ENCODE measurements at places on chromosomes 6 and 20. TPM values are rescaled to one million over a fixed set of nuclear protein-coding genes. Genes with fewer than 3 reads are reported as not detected.

DNA sequence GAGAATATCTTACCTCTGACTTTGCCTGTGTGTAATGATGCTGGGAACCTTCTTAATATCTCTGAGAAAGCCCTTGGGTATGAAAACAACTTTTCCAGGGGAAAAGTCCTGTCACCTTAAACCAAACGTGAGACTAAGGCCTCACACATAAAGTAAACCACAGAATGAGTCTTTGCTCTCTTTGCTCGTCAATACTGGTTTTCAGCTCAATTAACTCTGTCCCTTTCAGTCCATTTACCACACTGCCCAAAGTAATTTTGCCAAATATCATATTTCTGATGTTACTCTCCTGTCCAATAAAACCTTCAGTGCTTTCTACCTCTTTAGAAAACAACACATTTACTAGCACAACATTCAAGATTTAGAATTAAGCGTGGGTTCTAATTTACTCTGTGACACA lies 100.5 kb upstream of the HMGCLL1 start:
- no peaks in the 10 kb centered on the region for H3K4me1 ChIP-seq
- DNase-seq: no peak
- H3K4me3 ChIP-seq: no peak overlapping the region
- no peaks in the 10 kb centered on the region for H3K36me3 ChIP-seq

GRCh38 chr20:57655809-57656155 lies 35.6 kb upstream of the ZBP1 start:
- peak; percentile 52 for DNase-seq
- H3K4me1 ChIP-seq: peaks cover 4% of the 10 kb centered on the region
- H3K27ac ChIP-seq: no peak overlapping the region
- no peak overlapping the region for H3K4me3 ChIP-seq
- no peaks in the 10 kb centered on the region for H3K27me3 ChIP-seq

DNA sequence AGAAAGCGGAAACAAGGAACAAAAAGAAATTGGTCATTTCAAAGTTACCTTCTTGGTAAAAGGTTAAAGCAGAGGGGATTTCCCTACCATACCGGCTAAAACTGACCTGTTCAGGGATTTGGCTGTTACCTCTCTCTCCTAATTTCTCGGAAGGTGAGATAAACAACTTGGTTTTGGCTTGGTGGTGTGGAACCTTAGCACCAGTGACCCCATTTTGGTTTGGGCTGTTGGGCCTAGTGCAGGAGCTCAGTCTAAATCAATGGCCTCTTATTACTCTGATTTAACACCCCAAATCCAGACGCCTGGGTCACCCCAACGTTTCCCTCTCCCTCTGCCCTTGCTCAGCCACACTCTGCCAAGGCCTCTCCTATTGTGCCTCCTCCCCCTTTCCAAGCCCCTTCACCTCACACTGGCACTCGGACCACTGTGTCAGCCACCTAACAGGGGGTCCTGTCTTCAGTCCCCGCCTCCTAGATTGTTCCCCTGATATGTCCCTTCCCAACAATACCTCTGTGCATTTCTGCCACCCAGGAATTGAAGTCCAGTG lies 8.3 kb downstream of the NCR2 start:
- H3K27ac ChIP-seq: no peak overlapping the region
- H3K36me3 ChIP-seq: no peaks in the 10 kb centered on the region
- H3K27me3 ChIP-seq: no peaks in the 10 kb centered on the region
- DNase-seq: no peak
- no peak overlapping the region for H3K4me3 ChIP-seq
- no peaks in the 10 kb centered on the region for H3K4me1 ChIP-seq

DNA sequence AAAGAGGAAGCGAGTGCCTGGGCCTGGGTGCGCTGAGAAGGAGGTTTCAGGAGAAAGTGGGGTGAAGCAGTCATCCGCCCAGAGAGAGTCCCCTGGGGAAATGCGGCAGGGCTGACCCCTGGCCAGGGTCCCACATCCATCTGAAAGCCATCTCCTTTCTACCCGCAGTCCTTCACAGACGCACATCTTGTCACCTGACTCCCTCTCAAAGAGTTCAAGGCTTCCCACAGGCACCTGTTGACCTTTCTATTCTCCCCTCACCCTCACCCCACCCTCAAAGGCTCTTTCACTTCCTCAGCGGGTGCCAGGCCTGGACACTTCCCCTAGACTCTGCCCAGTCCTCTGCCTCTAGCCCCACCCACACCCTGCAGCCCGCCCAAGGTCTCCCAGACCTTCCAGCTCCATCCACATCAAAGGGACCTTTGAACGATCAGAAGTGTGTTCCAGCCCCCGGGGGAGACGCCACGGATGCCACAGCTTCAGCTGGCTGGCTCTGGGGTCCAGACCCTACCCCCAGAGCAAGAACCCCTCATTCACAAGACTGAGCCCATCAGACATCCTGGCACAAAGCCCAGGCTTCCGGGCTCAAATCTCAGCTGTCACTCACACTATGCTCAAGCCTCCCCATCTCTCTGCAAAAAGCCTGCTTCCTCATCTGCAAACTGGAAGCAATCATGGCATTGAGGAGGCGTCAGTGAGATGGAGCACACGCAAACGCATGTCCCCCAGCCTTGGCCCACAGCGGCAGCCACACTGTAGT lies 2.1 kb downstream of the CTSZ start:
- no peaks in the 10 kb centered on the region for H3K27me3 ChIP-seq
- H3K4me1 ChIP-seq: peaks cover 4% of the 10 kb centered on the region
- DNase-seq: peak; percentile 37

GRCh38 chr6:169825558-169826225 lies 74.3 kb downstream of the ERMARD start:
- no peaks in the 10 kb centered on the region for H3K4me1 ChIP-seq
- H3K27me3 ChIP-seq: no peaks in the 10 kb centered on the region
- no peak overlapping the region for H3K27ac ChIP-seq
- DNase-seq: no peak
- H3K36me3 ChIP-seq: no peaks in the 10 kb centered on the region

The SIRPB2 gene
- total RNA-seq: 4.7 TPM

The MYCT1 gene
- total RNA-seq: 17.2 TPM

The HLA-DMA gene
- total RNA-seq: 130 TPM

DNA sequence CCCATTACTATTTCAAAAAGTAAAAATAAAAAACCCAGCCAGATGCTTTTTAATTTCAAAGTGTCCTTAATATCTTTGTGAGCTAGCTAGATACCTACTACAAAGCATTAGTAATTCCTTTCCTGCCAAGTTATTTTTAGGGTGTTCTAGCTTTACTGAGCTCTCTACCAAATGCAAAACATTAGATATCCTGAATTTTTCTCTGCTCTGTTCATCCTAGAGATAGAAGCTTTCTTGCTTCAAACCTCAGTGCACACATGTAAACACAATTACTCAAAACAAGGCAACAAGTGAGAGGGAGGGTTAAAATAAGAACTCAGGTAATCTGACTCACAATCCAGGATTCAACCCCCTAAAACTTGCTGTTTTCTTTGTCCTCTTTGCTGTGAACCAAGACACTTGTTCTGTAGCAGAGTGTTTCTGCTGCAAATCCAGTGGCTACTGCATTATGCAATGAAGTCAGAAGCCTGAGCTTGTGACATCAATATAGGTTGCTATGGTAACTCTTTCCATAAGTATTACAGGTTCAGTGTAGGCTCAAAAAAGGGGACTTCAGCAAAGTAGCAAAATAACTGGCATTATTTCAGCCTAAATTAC lies 72.6 kb upstream of the STXBP5 start:
- no peaks in the 10 kb centered on the region for H3K36me3 ChIP-seq
- H3K27ac ChIP-seq: no peak overlapping the region
- H3K4me1 ChIP-seq: no peaks in the 10 kb centered on the region
- DNase-seq: no peak

- no peaks in the 10 kb centered on the region for H3K27me3 ChIP-seq
- no peak overlapping the region for H3K4me3 ChIP-seq
- H3K27ac ChIP-seq: no peak overlapping the region
- H3K36me3 ChIP-seq: no peaks in the 10 kb centered on the region
- DNase-seq: no peak
Measured at GRCh38 chr6:136464874-136465273, 85.3 kb downstream of the MAP7 start.

The PTCRA gene
- total RNA-seq: 0.37 TPM

DNA sequence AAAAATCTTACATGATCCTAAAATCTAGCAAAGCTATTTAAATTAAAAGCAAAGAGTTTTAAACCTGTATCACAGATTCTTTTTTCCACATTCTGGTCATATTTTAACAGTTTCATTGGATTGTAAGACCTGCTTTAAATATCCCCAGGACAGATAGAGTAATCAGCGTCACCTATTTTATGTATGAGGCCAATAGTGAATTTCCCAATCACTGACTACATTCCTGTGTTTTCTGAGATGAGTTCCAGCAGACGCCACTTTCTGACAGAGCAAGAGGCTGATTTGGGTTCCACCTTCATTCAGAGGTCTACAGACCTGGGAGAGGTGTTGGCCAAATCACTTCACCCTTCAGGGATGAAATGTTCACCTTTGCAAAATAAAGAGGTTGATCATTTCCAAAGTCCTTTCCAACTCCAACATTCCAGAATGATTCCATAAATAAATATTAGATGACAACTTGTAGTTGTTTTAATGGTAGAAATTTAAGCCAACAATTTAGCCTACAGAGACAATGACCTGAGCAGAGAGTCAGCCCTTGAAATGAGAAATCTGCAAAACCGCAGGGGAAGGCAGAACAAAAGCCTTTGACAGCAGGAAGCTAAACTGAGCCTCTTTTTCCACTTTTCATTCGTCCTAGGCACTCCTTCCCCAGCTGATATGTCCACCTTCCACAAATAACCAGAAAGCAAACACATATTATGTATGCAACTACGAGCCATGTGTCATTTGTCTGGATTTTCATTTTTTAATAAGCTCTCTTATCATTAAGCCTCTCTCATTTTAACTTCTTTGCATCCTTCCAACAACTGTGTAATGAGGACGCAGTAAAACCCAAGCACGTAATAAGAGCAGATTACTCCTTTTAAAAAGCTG lies 105.2 kb downstream of the TFAP2A start:
- no peak overlapping the region for H3K27ac ChIP-seq
- no peaks in the 10 kb centered on the region for H3K36me3 ChIP-seq
- H3K4me3 ChIP-seq: no peak overlapping the region
- no peaks in the 10 kb centered on the region for H3K27me3 ChIP-seq
- H3K4me1 ChIP-seq: no peaks in the 10 kb centered on the region

The LHFPL5 gene
- not detected for total RNA-seq

DNA sequence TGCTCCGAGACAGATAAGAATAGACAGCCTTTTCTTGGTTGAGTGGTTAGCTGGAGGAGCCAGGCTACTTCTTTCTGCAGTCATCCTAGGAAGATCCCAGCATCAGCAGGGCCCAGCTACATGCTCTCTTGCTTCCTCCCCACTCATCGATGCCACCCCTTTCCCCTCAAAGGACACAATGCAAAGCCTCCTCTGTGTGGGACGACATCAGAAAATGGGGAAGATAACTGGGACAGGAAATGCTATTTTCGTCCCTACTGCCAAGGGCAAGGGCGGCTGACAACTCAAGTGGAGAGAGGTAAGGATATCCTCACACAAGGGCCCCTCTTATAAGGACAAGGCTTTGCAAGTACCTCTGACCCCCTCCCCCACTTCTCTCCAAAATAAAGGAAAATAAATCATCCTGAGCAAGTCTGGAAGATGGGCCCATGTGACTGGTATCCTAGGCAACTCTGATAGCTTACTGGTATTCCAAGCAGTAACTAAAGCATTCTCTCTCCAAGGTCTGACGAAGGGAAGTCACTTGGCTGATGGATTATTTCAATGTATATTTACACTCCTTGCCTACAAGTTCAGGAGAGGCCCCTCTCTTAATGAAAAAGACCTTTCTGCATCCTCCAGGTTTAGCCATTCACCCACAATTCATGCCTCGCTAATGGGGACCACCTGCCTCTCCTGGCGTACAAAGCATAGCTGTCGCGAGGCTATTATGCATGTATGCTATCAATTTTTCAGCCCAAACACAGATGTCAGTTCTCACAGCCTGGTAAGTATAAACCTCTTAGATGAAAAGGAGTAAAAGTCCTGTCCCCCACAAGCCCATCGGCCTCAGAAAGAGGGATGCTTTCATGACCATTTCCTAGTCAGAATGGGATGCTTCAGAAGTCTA lies 11.3 kb downstream of the ELMO2 start:
- no peaks in the 10 kb centered on the region for H3K27me3 ChIP-seq
- peaks cover 35% of the 10 kb centered on the region for H3K36me3 ChIP-seq
- no peak for DNase-seq
- H3K27ac ChIP-seq: peak overlapping the region; percentile 57
- peaks cover 15% of the 10 kb centered on the region for H3K4me1 ChIP-seq
- no peak overlapping the region for H3K4me3 ChIP-seq

The PI16 gene
- total RNA-seq: 3.8 TPM

DNA sequence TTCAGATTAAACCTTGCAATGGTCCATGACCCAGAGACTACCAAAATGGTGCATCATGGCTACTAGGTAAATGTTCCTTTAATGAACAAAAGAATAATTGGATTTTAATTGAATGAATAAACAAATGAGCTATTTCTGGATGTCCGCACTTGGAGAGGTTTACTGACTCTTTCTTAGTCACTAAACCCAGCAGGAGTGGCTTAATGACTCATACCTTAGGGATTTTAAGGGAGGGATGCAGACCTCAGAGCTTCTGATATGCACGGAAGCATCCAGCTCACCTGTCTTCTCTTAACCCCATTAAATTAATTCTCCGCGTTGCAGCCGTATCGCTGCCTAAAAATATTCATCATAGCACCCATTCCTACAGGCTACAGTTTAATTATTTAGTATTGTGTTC lies 970.0 kb upstream of the SLC35B3 start:
- no peak overlapping the region for H3K4me3 ChIP-seq
- H3K27ac ChIP-seq: no peak overlapping the region
- no peaks in the 10 kb centered on the region for H3K4me1 ChIP-seq
- no peaks in the 10 kb centered on the region for H3K27me3 ChIP-seq

The TFAP2B gene
- total RNA-seq: not detected

The JAG1 gene
- total RNA-seq: 70.3 TPM

The TFAP2D gene
- not detected for total RNA-seq

DNA sequence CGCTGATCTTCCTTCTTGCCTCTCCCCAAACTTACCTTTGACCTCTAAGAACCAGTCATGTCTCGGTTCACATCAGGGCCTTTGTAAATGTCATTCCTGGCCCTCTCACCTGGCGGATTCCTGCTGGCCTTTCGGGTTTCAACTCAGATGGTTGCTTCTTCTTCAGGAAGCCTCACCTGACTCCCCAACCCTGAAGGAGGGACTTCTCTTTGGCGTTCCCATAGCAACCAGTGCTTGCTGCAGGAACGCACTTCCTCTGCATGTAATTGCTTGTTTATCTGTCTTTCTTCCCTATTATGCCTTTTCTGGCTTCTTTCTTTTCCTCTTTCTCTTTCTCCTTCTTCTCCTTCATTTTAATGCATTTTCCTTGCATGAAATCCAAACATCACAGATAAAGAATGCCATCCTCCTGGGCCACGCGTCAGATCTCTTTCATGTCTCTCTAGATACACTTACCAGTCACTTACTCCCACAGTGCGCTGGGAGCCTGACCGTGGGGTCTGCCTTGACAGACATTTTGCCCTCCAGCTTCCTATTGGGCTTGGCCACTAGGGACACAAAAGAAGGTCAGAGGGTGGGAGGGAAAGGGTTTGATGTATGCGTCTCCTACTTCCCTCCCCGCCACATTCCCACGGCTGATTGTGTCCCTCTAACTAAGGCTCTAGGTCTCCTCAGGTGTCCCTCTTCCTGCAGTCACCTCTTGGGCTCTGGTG lies 295.7 kb upstream of the TSHZ2 start:
- H3K36me3 ChIP-seq: no peaks in the 10 kb centered on the region
- H3K27ac ChIP-seq: no peak overlapping the region
- DNase-seq: no peak
- H3K4me1 ChIP-seq: no peaks in the 10 kb centered on the region
- H3K4me3 ChIP-seq: no peak overlapping the region
